ENCODE measurements at places on chromosomes 2 and 18. TPM values are rescaled to one million over a fixed set of nuclear protein-coding genes. Genes with fewer than 3 reads are reported as not detected.

The ASIC4 gene
- total RNA-seq: 0.25 TPM

The PLA2R1 gene
- 8.0 TPM for total RNA-seq

The CDH19 gene
- total RNA-seq: under 0.01 TPM

The CLIP4 gene
- total RNA-seq: 110 TPM

The NIF3L1 gene
- total RNA-seq: 22.2 TPM

The RAD51AP2 gene
- total RNA-seq: not detected

The CRYBA2 gene
- not detected for total RNA-seq

The UGT1A4 gene
- not detected for total RNA-seq

The LYPD1 gene
- 0.22 TPM for total RNA-seq

The FMNL2 gene
- 35.4 TPM for total RNA-seq

The FAM110C gene
- total RNA-seq: not detected

The PROM2 gene
- 0.25 TPM for total RNA-seq

The NPPC gene
- 1.3 TPM for total RNA-seq

The AGXT gene
- total RNA-seq: under 0.01 TPM

The SH3BP4 gene
- total RNA-seq: 43.1 TPM

The PPP4R3B gene
- 48.4 TPM for total RNA-seq

The REG1B gene
- not detected for total RNA-seq

The HRH4 gene
- 0.12 TPM for total RNA-seq

The DYSF gene
- total RNA-seq: 0.66 TPM

The GPR39 gene
- total RNA-seq: 3.1 TPM

The ST8SIA3 gene
- not detected for total RNA-seq

The DNAJC5G gene
- total RNA-seq: not detected

The NAT8 gene
- total RNA-seq: not detected

The KCNK3 gene
- 0.44 TPM for total RNA-seq

The CACNB4 gene
- total RNA-seq: 0.33 TPM

The CXCR1 gene
- not detected for total RNA-seq

The NPAS2 gene
- total RNA-seq: 14.4 TPM

The DUSP11 gene
- total RNA-seq: 23.7 TPM

The GDF7 gene
- 4.0 TPM for total RNA-seq

The CHRNG gene
- not detected for total RNA-seq

The SLC9A4 gene
- total RNA-seq: not detected

The CAPN14 gene
- total RNA-seq: 0.12 TPM

The DLX2 gene
- total RNA-seq: not detected

The CLEC4F gene
- not detected for total RNA-seq

The G6PC2 gene
- total RNA-seq: not detected

The CDH20 gene
- total RNA-seq: under 0.01 TPM

The RPRM gene
- under 0.01 TPM for total RNA-seq

The IRS1 gene
- 21.6 TPM for total RNA-seq

The TDRD15 gene
- not detected for total RNA-seq

The SERPINB4 gene
- total RNA-seq: not detected

The CFAP65 gene
- total RNA-seq: not detected

The USP14 gene
- 38.6 TPM for total RNA-seq

The LRRC30 gene
- not detected for total RNA-seq

The GALNT5 gene
- total RNA-seq: 7.2 TPM

The ITGB1BP1 gene
- 76.9 TPM for total RNA-seq

The ATG9A gene
- total RNA-seq: 40.4 TPM

The IL36G gene
- total RNA-seq: not detected

The IL36A gene
- total RNA-seq: not detected

The CLASP1 gene
- total RNA-seq: 36.2 TPM

The ACMSD gene
- total RNA-seq: not detected

The ZCCHC2 gene
- 5.6 TPM for total RNA-seq

The SLC30A3 gene
- 0.87 TPM for total RNA-seq

The UCN gene
- total RNA-seq: 0.22 TPM

The TNFRSF11A gene
- 0.25 TPM for total RNA-seq

The TMEM17 gene
- 2.0 TPM for total RNA-seq

The C2orf15 gene
- total RNA-seq: not detected

The ERMN gene
- not detected for total RNA-seq

The DSC1 gene
- total RNA-seq: not detected

The CYP27C1 gene
- not detected for total RNA-seq
